ENCODE measurements at places on chromosomes 13 and 19.

- no peak for DNase-seq
Measured at GRCh38 chr13:98014766-98015165, 61.3 kb downstream of the IPO5 start.

- no peak for DNase-seq
Measured at GRCh38 chr19:29631450-29631849, 25.4 kb downstream of the POP4 start.

- no peak for DNase-seq
Measured at GRCh38 chr19:54469496-54469934, 3.6 kb downstream of the CDC42EP5 start.

DNA sequence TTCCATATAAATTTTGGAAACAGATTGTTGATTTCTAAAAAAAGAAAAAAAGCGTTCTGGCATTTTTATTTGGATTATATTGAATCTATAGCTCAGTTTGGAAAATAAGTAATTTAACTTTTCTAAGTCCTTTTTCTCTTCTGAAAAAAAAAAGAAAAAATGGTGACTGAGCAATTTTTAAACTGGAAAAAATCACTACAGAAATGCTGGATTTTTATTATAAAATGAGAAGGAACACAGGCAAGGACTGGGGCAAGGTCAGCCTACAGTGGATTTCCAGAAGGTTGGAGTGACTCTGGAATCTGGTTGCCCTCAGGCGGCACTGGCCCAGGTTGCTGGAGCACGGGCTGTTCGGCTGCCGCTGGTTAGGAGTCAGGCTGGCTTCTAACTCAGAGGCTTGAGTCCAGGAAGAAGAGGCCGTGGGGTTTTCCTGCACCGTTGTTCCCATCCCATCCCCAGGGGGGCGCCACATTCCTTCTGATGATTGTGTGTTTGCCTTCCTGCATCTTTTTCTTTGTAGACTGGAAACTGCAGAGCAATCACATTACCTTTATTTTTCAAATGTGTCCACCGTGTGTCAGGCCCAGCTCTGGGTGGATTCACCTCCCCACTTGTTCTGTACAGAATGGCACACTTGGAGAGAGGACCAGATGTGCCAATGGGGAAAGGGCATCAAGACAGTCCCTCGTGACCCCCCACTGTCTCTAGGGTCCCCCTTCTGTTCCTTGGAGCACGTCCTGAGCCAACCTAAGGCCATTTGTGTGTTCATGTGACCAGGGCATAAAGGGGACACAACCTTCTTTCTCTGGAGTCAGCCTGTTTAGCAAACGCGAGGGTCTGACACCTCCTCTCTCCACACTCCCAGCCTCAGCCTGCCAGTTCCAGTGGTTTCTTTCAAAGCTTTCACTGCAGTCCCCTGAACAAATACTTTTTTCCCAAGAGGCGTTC is 44.5 kb upstream of the GTF3A start:
- DNase-seq: peak; percentile 58

DNA sequence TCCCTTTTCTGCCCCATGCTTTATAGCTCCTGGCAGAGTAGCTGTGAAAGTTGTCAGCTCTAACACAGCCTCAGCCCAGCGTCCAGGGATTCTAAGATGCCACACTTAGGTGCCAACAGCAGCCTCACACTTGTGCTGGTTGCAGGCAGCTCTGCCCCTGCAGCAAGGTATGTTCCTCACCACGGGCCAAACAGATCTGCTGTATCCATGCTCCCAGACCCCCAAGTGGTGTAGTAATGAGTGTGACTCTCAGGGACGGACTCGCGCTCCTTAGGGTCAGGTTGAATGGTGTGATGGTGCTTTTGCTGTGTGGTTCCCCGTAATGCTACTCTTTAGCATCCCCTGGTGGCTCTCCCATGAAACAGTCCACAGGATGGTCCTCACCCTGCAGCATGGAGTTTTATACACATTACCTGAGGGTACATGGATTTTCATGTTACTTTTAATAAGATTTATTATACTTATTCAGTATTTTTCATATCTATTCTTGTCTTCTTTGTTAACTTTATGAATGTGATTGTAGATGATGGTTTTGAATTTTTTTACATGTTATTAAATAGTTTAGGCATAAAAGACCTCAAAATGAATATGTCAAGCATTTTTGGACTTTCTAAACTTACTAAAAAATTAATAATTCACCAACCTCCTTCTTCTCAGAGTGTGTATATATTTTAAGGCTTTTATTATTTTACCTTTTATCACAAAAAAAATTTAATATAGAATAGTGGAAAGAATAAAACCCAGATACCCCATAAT is 232.5 kb downstream of the SLC7A1 start:
- peak; percentile 51 for DNase-seq

DNA sequence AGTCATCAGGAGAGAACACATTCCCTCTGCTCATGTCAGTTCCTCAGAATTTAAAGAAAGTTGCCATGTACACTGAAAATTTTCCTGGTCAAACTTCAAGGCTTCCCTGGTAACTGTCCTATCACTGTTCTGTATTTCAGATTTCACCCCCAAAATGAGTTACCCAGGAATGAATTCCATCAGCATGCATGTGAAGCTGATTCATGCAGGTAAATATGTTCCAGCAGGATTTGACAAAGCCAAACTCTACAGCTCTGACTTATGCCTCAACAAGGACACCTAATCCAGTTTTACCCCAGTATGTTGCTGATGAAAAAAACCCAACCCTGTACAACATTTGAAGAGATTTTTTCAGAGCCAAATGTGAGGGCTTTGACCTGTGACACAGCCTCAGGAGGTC is 21.5 kb downstream of the LIG4 start:
- no peak for DNase-seq

DNA sequence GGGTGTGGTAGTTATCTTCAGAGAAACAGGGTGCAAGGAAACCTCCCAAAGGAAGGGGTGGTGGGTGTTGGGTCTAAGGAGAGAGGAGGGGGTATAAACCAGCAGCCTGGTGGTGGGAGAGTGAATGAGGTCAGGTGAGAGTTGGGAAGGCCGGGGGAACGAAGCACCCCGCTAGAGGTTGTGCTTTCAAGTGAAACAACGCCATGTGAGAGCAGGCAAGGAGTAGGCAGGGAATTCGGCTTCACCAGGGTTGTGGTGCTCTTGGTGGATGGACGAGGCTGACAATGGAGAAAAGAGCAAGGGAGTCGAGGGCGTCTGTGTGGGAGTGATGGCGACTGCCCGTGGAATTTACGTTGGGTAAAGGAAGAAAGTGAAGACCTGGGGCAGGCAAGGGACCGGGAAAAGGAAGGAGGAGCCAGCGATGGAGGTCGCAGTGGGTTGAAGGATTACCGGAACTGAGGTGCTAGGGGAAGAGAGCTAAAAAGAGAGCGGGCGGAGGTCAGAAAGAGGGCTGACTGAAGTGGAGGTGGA is 2.1 kb upstream of the MLNR start:
- no peak for DNase-seq

DNA sequence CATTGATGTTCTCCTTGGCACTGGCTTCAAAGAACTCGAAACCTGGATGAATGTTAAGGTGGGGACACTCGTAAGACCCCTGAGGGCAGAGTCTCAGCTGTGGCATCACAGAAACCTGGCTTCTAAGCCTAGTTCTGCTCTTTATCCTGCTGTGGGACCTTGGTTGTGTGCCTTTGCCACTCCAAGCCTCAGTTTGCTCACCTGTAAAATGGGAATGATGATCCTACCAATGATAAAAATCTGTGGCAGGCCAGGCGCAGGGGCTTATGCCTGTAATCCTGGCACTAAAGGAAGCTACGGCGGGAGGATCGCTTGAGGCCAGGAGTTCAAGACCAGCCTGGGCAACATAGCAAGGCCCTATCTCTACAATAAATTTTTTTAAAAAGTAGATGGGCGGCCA is 13.9 kb downstream of the RAB3D start:
- DNase-seq: no peak

DNA sequence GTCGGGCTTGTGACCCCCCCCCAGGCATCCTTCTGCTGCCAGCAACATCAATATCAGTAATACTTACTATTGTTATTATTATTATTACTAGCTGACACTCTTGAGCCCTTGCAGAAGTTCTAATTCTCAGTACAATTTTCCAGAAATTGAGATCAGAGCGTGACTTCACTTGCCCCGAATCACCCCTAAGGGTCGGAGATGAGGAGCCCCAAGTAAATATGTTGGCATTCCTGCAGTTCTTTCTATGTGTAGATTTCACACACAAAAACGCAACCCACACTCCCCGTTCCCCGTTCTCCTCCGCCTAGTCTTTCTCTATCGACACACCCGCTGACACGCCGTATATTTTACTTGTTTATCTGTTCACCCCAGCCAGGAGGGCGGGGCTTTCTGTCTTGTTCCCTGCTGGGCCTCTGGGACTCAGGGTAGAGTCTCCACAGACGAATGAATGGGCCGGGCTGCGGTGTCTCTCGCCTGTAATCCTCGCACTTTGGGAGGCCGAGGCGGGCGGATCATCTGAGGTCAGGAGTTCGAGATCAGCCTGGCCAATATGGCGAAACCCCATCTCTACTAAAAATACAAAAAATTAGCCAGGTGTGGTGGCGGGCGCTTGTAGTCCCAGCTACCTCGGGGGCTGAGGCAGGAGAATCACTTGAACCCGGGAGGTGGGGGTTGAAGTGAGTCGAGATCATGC is 14.7 kb downstream of the TLE5 start:
- DNase-seq: peak; percentile 88

DNA sequence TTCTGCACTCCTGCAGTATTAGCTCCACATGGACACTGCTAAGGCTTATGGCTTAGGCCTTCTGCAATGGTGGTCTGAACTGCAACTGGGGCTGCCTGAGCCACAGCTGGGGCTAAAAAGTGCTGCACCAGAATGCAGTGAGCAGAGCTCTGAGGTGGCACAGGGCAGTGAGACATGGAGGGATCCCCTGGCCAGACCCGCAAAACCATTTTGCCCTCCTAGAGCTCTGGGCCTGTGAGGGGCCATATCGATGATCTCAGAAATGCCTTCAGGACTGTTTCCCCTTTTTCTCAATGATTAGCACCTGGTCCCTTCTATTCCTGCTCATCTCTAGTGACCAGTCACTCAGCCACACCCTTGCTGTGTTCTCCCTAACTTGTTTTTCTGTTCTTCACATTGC is 397.7 kb downstream of the UQCRFS1 start:
- no peak for DNase-seq

- DNase-seq: peak; percentile 12
Measured at GRCh38 chr19:10872546-10873107, 1.3 kb downstream of the CARM1 start.

- no peak for DNase-seq
Measured at GRCh38 chr19:4534836-4535658, at the start of gene PLIN5. Gene PLIN5 (minus strand): TSS chr19:4535224. CDS start chr19:4534074, 1,150 bp downstream.

GRCh38 chr19:36028313-36029041 is 4.2 kb downstream of the CLIP3 start:
- DNase-seq: no peak

DNA sequence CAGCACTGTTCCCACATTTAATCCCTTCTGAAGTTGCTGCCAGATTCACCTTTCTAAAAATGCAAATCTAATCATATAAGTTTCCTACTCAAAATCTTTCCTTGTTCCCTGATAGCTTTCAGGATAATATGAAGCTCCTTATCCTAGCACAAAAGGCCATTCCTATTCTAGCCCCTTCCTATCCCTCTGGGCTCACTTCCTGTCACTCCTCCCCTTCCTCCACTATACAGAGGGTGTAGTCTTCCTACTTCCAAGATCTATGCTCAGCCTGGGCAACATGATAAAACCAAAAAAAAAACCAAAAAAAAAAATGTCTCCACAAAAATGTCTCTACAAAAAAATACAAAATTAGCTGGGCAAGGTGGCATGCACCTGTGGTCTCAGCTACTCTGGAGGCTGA is 78.3 kb downstream of the TSC22D1 start:
- no peak for DNase-seq

- DNase-seq: no peak
Measured at GRCh38 chr13:48194379-48194754, 38.6 kb upstream of the ITM2B start.

DNA sequence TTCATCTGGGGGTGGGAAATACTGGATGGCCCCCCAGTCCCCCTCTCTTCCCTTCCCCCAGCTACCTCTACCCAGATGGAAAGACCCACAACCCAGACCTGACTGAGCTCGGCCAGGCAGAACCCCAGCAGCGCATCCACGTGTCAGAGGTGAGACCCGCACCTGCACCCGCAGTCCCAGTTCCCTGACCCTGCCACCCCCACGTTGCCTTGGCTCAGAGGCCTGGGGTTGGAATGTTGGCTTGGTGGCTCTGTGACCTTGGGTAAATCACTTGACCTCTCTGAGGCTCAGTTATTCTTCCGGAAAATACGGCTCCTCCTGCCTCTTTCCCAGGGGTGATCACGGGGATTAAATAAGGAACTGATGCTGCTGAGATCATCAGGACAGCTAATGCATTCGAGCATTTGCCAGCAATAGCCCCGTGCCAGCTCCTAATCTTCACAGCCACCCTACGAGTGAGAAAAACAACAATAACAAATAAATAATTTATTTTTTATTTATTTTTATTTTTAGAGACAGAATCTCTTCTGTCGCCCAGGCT is 12.3 kb downstream of the CBLC start:
- no peak for DNase-seq

- DNase-seq: no peak
Measured at GRCh38 chr13:100523981-100524386, 64.6 kb downstream of the GGACT start.

GRCh38 chr13:98173431-98174152 is 3.5 kb downstream of the RNF113B start:
- DNase-seq: no peak

GRCh38 chr13:54637366-54637765 is 1608.8 kb downstream of the OLFM4 start:
- DNase-seq: no peak

GRCh38 chr13:40366119-40366518 is 300.3 kb downstream of the FOXO1 start:
- no peak for DNase-seq

GRCh38 chr19:29682236-29682895 is 17.1 kb downstream of the PLEKHF1 start:
- no peak for DNase-seq

DNA sequence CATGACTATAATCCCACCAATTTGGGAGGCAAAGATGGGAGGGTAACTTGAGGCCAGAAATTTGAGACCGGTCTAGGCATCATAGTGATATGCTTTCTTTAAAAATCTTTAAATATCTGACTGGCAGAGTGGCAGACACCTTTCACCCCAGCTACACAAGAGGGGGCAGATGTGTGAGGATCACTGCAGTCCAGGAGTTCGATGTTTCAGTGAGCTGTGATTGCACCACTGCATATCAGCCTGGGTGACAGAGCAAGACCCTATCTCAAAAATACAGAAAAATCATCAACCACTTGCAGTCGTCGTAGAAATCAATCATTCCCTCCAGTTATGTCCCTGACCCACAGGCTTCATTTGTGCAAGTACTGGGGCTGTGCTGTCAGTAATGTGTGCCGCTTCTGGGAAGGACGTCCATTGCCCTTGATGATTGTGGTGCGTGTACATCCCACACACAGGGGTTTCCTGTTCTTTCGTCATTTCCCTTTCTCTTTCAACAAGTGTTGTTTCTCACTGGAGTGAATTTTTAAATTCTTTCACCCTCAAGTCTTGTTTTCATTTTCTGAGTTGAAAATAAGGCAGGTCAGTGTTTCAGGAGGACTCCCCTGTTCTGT is 1.4 kb downstream of the LGALS14 start:
- DNase-seq: no peak

Data from CD4-positive, CD25-positive, alpha-beta regulatory T cell (primary cell).